ENCODE measurements at places on chromosomes 2 and 18. TPM values are rescaled to one million over a fixed set of nuclear protein-coding genes. Genes with fewer than 3 reads are reported as not detected.
A peak's percentile ranks its signal among the peaks of the same experiment; 100 is the strongest.

GRCh38 chr2:205129531-205129930 is 552.8 kb upstream of the NRP2 start:
- no peak for DNase-seq

DNA sequence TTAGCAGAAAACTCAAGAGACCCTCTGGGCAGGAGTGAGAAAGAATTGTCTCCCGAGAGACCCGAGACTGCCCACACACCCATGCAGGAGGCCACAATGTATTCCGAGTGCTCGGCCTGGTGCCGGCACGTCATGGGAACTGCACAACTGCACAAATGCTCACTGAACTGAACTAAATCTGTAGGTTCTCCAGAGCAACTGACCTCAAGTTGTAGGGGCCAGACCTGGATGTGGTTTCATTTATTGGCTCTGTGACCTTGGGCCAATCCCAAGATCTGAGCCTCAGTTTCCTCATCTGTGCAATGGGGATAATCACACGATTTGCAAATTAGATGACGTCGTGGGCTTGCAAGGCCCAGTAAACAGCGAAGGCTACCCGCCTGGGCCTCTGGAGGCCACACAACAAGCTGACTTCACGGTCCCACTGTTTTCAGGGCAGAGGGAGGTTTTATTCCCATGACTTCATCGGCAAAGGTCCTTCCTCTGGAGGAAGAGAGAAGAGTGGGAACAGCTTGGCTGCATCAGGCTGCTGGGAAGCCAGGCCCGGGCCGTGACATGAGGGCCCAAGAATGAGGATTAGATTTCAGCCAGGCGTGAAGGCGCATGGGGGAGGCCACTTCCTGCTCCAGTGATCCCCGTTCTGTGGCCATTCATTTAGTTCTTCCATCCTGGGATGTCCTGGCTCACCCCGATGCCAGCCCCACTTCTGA is 3.6 kb upstream of the ERFE start:
- DNase-seq = no peak

GRCh38 chr2:127053731-127054603 is 53.0 kb downstream of the BIN1 start:
- no peak for DNase-seq

GRCh38 chr18:51092117-51092516 is 62.1 kb downstream of the SMAD4 start:
- DNase-seq = no peak

GRCh38 chr18:34038086-34038485 is 186.6 kb downstream of the NOL4 start:
- DNase-seq = no peak

DNA sequence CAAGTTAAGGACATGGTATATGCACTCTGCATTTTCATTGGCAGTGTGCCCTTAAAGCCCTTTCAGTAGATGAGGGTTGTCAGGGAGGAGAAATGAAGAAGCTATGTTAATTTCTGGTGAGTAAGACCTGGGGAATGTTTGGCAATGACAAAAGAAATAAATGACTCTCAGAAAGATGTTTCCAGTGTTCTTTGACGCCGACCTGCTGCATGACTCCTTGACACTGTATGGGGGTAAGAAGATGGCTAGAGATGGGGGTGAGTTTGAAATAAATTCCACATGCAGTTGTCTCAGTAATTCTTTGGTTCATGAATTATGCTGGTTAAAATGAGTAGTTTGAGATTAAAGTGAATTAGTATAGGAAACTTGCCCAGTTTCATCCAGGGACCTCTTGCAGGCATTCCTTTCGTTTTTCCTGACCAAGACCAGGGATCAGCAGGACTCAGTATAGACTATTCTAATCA is 5.9 kb downstream of the CCDC121 start:
- DNase-seq = no peak

- no peak for DNase-seq
Measured at GRCh38 chr2:105943977-105944376, 199.3 kb downstream of the NCK2 start.

GRCh38 chr2:55169915-55170314 is 62.2 kb downstream of the CLHC1 start:
- DNase-seq = no peak

WNT6 gene
- polyA plus RNA-seq = 9.7 TPM

GRCh38 chr2:31234683-31235503 is 941 bp downstream of the EHD3 start:
- no peak for DNase-seq

- peak; percentile 75 for DNase-seq
Measured at GRCh38 chr18:76803814-76804213, 18.5 kb upstream of the ZNF236 start.

- DNase-seq = no peak
Measured at GRCh38 chr18:31102025-31102684, at the start of gene DSC2. Gene DSC2, minus strand, starts transcription at chr18:31102421. Its CDS starts 450 bp downstream, at chr18:31101971.

- no peak for DNase-seq
Measured at GRCh38 chr2:31335921-31336585, 78.5 kb downstream of the XDH start.

- no peak for DNase-seq
Measured at GRCh38 chr2:239779584-239779983, 245.6 kb downstream of the NDUFA10 start.

DNA sequence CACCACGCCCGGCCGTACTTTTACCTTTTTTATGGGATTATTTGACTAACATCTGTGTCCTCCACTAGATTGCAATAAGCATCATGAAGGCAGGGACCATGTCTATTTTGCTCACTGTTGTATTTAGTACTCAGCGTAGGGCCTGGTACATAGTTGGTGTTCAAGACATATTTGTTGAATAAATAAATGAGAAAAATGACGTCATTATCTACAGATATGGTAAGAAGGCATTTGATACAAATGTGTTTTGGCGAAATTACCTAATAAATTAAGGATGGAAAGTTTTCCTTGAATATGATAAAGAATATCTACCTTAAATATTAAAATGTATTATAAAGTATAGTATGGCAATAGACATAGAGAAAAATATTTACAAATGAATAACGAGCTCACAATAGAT is 24.0 kb upstream of the FAM136A start:
- no peak for DNase-seq

BCS1L gene
- 64.2 TPM for polyA plus RNA-seq

LRATD1 gene
- 54.8 TPM for polyA plus RNA-seq

DSC1 gene
- 0.06 TPM for polyA plus RNA-seq

TCF7L1 gene
- polyA plus RNA-seq = 33.3 TPM

Measured in spinal cord (tissue), 10 donors.